ENCODE measurements at places on chromosomes 2 and 18.

GRCh38 chr2:161042990-161043625 lies 117.1 kb upstream of the TANK start:
- DNase-seq, result no peak

DNA sequence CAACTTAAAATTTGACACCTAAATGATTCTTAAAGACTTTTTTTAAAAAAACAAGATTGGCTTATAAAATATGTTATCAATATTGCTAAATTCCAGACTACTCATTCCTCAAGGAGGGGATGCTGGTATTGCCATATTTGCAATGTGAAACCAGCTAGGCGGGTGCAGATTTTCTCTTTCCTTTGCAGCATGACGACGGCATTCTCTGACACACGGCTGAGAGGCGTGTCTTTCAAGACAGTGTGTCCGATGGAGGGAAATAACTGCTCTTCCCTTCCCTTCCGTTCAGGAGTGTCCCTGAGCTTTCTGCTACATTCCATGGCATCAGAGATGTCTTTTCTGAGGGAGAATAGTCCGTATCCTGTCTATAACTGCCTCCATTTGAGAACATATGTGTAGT lies 38.2 kb upstream of the CNGA3 start:
- no peak for DNase-seq

- no peak for DNase-seq
Measured at GRCh38 chr2:177599139-177599688, 206.6 kb downstream of the AGPS start.

DNA sequence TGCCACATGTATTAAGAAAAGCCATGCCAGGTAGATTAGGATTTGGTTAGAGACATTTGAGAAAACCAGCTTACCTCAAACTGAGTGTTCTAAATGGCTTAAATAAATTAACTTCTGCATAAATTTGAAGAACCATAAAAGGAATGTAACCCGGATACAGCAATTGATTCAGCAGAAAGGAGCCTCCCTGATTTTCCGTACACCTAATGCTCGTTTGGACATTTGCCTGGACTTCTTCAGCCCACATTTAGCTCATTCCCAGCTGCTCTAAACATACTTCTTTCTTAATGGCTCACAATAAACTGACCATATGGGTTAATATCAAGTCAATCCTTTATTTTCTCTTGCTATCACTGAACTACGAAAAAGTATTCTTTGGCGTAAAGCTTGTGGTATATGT lies 392.4 kb downstream of the ZNF516 start:
- no peak for DNase-seq
